ENCODE measurements at places on chromosomes 6 and 20.
A peak's percentile ranks its signal among the peaks of the same experiment; 100 is the strongest.

DNA sequence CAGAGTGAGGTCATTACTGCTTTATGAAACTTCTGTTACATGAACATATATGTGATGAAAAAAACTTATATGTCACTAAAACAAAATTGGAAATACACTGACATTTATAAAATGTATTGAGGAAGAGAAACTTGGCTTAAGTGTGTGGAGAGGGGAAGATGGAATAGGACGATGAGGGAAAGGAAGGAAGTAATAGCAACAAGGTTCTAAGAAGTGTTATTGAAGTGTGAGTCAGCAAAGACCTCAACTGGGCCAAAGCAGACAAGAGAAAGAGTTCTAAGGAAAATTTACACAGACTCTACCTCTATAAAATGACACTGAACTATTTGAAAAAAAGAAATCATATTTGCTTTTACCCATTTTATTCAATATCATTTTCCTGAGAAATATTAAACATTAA, 38.3 kb downstream of the SNX3 start:
- DNase-seq: no peak

GRCh38 chr20:54115172-54115854, 44.9 kb upstream of the BCAS1 start:
- DNase-seq: no peak

DNA sequence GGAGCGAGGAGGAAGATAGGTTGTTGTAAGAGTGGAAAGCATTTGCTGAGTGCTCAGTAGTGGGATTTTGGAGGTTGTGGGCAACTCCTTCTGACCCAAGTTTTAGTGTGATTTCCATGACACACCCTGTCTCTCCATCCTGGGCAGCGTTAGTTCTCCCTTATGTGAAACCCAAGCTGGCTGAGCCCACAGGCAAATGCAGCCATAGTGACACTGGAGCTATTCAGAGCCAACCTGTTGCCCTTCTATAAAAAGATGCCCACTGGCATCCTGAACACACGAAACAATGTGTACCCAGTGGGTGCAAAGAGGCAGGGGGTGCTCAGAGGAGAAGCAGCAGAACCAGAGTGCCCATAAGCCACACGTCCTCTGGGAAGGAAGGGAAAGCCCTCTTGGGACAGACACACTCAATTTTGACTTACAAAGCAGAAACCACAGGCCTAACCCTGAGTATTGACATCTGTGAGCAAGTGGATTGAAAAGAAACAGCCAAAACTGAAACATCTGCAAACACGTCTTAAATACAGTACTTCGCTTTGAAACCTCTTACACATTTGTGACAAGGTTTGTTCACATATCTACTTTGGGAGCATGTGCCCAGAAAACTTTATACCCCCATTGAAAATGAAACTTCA, 54.6 kb downstream of the BPIFB1 start:
- DNase-seq: no peak

DNA sequence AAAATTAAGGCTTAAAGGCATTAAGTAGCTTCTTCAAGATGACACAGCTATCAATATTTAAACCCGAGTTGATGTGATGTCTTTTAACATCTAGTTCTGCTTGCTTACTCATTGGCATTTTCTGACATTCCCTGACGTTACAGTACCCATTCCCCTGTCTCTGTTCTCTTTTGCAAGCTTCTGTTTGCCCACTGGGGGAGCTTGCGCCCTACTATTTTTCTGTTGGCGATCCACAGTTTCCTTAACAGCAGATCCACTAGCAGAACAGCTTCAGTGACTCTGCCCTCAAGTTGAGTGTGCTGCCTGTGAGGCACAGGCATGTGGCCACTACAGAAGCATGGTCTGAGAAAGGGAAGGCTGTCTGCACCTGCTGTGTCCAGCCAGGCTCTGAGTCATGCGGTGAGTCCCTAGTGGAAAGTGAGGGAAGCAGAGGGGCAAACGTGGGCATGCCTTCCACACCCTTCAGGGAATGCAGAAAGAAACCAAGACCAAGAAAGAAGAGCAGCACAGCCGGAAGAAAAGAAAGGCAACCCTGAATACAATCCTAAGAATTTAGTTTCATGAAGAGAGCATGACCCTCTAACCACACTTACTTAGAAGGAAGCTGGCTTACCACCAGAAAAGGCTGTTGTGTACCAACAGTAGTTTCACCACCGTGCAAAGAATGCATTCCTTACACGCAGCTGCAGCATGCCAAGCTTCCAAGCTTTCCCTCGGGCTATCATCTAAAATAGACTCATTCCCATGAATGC, 97.7 kb upstream of the VGLL2 start:
- peak; percentile 4 for DNase-seq

DNA sequence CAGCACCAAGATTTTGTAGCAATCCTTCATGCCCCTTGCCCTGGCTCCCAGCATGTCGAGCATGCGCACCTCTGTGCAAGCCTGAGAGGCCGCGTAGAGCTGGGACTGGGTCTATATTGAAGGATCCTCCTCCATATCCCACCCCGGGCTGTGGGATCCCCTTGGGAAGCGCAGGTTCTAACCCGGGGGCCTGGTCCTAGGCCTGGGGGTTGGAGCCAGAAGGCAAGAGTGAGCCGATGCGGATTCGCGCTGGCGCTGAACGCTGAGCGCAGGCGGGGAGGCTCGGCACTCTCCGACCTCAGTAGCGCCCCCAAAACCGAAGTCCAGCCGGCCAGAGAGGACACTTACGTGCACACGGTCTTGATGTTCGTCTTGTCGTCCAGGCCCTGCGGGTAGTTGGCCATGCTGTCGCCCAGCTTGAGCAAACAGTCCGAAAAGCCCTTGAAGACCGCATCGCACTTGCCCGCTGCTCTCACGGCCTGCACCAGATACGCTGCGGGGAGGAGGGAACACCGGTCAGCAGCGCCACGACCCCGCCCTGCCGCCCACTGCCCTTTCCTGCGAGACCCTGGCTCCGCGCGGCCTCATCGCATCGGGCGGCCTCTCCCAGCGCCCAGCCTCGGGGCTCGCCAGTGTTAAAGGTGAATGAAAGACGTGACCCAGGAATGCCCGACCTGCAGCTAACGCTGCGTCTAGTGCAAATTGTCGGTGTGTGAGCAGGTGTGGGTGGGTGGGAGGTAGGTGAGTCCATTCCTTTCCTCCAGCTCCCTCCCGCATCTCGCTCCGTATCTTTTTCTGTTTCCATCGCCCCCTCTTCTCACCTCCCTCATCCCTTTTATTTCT, 4.5 kb downstream of the NRN1 start:
- no peak for DNase-seq

Data from NAMALWA (cell line).